ENCODE measurements at places on chromosomes 1 and 21.

DNA sequence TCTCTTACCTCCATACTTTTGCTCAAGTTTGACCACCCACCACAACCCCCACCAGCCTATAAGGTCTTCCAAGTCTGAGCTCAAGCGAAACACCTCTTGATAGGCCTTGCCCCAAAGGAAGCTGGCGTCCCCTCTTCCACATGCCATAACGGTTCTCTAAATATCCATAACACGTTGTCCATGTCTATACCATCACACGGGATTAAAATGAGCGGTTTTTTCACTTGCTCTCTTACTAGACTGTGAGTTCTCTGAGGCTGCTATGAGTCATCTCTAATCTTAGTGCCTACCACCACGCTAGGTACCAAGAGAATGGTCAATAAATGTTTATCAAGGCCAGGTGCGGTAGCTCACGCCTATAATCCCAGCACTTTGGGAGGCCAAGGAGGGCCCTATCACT is 41.0 kb downstream of the WASF2 start:
- DNase-seq = no peak

GRCh38 chr1:225691861-225692516 is 39.1 kb upstream of the ENAH start:
- no peak for DNase-seq

- no peak for DNase-seq
Observed at GRCh38 chr1:46550751-46551231, 656 bp downstream of the KNCN start.

DNA sequence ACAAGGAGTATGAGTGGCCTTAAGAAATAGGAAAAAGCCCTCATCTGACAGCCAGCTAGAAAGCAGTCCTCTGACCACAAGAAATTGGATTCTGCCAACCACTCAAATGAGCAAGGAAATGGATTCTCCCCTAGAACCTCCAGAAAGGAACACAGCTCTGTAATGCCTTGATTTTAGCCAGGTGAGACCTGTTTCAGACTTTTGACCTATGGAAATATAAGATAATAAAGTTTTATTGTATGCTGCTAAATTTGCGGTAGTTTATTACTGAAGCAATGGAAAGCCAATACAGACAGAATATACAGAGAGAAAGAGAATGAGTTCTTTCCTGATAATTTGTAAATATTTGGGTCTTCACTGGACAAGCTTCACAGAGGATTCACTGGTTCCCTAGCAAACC is 28.8 kb upstream of the SELE start:
- no peak for DNase-seq

DNA sequence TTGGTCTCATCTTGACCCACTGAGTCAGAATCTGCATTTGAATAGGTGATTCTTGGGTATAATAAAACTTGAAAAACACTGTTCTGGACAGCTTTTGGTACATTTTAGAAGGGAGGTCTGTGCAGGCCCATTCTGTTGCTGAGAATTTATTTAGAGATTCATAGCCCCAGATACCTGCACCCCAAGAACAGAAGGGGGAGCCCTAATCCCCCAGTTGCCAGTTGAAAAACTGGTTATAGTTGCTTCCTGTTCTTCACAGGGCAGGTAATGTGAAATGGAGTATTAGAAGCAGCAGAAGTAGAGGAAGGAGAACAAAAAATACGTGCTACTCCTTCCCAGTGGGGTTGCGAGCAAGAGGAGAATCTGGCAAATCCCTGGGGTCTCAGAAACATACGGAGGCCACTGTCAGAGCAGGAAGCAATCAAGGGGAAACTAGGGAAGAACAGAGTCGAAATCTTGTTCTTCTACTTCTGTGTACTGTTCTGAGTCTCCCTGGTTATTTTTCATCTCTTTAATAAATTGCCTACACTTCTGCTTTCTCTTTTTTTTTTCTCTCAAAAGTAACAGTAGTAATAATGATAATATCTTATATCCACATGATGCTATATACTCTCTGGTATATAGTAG is 4.6 kb upstream of the CLCA2 start:
- no peak for DNase-seq

All from T-helper 9 cell (primary cell).